ENCODE measurements at places on chromosomes 7 and 10.

DNA sequence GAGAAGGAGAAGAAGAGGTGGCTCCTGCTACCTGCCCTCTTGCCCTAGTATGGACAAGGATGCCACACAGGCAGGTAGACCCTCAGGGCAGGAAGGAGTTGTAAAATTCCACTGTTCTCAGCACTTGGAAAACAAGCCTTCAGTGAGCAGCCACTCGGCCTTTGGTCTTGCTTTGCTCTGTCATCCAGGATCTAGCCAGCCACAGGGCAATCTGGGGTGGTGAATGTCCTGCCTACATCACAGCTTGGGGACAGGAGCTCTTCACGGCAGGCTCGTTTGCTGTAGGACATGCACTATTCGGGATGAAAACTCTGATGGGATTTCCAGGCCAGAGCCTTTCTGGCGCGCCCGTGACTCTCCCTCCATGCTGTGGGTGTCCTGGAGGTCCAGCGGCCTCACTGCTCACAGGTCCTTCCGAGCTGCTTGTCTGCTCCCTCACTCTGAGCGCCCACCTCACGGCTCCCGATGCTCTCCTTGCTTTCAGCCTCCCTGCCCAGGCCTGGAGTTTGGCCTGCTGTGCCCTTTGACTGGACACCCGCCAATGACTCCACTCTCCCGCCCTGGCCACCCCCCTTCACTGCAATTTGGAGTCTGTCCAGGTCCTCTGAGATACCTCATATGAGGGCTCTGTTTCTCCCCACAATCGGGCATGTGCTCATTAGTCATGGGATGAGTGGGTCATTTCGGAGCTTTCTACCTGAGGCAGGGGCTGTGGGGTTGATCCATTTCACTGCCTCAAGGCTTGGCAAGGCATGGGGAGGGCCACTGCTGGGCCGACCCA lies 227.2 kb upstream of the GRB10 start:
- no peak for DNase-seq

DNA sequence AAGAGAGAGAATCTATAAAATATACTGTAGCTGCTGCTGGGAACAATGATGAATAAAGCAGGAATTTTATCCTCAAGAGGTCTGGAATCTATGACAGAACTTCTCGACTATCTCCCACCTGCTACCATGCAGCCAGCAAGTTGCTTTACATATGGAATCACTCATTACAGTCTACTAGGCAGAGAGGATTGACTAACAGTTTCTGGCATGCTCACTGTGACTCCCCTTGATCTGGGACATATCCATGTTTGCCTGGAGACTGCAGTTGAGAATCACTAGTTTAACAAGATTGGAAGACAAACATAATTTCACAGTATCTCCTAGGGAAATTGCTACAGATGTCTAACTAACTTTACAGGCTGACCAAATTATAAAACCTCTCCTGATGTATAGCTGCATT lies 13.3 kb downstream of the GPR37 start:
- no peak for DNase-seq

DNA sequence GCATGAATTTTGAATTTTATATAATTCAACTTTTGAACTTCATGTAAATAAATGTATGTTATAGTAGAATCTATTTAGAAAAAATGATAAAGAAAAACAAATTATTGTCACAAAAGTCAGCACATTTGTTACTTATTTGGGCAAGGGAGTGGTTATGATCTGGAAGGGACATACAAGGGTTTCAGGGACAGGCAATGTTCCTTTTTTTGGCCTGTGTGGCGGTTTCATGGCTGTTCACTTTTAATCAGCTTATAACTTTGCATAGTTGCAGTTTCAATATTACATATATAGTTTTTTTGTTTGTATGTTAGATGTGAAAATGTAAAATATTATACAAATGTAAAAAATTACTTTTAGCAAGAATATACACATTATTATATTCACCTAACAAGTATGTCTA lies 256.2 kb downstream of the PCLO start:
- DNase-seq = no peak

GRCh38 chr7:94511718-94512117 lies 2.1 kb downstream of the CASD1 start:
- no peak for DNase-seq

- no peak for DNase-seq
Observed at GRCh38 chr7:98678215-98678614, 61.1 kb downstream of the NPTX2 start.

GRCh38 chr10:50347394-50347802 lies 96.1 kb upstream of the ASAH2 start:
- no peak for DNase-seq
